Putamen (tissue), 1 donor: ENCODE measurements at places on chromosomes 11 and 22.

DNA sequence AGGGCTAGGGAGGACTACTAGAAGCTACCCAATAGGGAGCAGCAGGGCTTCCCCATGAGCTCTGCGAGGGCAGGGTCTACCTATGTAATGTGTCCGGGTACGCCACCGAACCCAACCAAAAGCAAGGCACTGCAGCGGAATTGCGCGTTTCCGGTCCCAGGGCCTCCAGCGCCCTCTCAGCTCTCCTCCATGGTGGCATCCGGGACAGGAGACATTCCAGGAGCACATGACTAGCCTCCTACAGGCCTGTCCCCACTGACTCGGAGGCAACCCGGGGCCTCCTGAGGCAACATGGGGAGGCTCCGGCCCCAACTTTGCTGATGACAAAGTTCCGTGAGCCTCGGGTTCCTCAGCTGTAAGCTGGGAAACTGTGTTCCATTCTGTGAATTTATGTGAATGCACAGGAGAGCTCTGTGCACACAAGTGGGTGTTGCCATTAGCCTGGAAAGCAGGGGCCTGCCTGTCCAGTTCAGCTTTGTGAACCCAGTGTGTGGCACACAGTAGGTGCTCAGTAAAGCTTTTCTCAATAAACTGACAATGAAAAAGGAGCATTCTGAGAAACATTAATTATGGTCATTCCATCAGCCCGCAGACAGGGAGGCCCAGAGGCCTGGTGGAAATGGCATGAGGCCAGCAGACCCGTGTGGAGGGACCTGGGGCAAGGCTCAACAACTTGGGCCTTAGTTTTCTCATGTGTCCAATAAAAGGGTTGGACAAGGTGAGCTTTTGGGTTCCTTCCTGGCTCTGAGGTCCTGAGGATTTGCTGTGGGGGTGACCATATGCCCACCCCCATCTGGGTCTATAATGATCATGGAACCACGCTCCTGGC is 50.3 kb downstream of the CHRDL2 start:
- no peak for DNase-seq

DNA sequence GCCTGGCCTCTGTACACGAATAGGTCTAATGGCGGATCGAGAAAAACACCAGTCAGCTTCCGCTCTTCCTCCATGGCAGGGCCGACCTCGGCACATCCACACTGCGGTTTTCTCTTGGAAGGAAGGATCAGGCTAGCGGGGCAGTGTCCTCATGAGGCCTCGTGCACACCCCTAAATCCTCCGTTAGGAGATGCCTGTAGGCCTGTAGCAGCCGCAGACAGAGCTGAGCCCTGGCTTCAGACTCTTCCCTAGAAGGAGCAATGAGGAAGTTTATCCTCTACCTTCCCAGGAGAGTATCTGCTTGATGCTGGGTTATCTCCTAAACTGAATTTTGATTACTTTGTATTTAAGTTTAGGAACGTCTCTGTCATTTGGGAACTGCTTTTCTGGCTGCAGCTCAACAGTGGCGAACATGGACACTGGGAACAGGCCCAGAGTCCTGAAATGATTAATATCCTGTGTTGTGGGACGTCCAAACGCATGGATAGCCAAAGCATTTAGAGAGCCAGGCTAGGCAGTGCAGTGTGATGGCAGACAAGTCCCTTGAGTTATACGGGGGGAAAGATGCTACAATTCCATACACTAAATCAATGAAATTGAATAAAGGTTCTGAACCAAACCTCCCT is 16.5 kb upstream of the BMAL1 start:
- no peak for DNase-seq

DNA sequence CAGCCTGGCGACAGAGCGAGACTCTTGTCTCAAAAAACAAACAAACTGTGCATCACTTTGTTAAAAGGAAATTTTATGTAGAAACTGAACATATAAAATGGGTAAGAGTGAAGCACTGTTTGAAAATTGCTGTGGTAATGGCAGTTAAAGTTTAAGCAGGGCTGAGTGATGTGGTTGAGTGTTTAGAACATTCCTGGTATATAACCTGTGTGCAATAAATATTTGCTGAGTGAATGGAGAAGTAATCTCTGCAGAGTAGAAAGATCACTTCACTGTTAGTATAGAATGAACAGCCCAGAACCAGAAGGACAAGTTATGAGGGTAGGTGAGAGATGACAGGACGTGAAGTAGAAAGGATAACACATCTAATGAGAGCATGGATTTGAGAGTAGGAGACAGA is 27.3 kb downstream of the CECR2 start:
- DNase-seq, result no peak

GRCh38 chr11:71342951-71343827 is 90.8 kb upstream of the SHANK2 start:
- no peak for DNase-seq

- DNase-seq, result no peak
Observed at GRCh38 chr11:19864141-19865140, 151.8 kb downstream of the NAV2 start.

DNA sequence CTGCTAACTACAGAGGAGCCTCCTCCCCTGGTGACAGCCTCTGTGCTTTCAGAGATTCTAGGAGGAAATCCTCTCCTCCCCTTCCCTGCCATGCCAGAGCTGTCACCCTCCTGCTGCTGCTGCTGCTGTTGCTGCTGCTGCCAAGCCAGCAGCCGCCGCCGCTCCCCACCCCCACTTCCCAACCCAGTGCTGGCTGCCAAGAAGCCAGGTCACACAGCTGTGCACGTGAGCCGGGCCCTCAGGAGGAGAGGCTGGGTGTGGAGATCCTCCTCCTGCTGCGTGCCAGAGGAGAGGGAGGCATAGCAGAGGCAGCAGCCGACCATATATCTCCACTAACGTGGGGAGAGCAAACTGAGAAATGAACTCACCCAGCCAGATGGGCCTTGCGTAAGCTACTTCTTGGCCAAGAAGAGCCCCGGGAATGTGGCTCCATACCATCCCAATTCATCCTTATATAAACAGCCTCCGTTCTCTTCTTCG is 12.4 kb downstream of the CRY2 start:
- peak; percentile 86 for DNase-seq

GRCh38 chr11:94186342-94187203 is 57.9 kb downstream of the PANX1 start:
- DNase-seq, result no peak

DNA sequence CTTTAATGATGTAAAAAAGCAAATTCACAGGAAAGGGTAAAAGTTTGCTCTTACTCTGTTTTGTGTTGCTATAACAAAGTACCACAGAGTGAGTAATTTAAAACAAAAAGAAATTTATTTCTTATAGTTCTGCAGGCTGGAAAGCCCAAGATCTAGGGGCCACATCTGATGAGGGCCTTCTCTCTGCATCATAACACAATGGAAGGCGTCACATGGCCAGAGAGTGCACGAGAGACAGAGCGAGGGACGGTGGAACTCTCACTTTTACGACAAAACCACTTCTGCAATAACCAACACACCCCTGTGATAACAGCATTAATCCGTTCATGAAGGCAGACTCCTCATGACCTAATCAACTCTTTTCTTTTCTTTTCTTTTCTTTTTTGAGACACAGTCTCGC is 31.1 kb downstream of the CD6 start:
- no peak for DNase-seq

GRCh38 chr11:111798279-111798678 is 32.1 kb upstream of the PPP2R1B start:
- DNase-seq, result no peak

DNA sequence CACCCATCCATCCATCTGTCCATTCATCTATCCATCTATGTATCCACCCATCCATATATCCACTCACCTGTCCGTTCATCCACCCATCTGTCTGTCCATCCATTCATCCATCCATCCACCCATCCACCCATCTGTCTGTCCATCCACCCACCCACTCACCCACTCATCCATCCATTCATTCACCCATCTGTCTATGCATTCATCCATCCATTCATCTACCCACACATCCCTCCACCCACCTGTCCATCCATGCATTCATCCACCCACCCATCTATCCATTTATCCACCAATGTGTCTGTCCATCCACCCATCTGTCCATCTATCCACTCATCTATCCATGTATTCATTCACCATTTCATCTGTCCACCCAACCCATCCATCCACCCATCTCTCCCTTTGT is 33.3 kb downstream of the NADSYN1 start:
- DNase-seq, result no peak

DNA sequence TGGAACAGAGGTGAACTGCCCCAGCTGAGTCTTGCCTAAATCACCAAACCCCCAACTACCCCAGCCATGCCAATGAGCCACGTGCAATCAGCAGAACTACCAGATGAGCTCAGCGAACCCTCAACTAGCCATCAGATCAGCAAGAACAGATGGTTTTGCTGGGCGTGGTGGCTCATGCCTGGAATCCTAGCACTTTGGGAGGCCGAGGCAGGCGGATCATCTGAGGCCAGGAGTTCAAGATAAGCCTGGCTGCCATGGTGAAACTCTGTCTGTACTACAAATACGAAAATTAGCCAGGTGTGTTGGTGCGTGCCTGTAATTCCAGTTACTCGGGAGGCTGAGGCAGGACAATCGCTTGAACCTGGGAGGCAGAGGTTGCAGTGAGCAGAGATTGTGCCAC is 374.3 kb downstream of the NXPE2 start:
- no peak for DNase-seq

- DNase-seq, result no peak
Observed at GRCh38 chr22:35344956-35345690, 35.8 kb upstream of the HMOX1 start.

GRCh38 chr11:5992604-5993251 is 5.9 kb upstream of the OR52L1 start:
- no peak for DNase-seq

GRCh38 chr11:133669371-133670053 is 137.2 kb upstream of the OPCML start:
- DNase-seq, result no peak

DNA sequence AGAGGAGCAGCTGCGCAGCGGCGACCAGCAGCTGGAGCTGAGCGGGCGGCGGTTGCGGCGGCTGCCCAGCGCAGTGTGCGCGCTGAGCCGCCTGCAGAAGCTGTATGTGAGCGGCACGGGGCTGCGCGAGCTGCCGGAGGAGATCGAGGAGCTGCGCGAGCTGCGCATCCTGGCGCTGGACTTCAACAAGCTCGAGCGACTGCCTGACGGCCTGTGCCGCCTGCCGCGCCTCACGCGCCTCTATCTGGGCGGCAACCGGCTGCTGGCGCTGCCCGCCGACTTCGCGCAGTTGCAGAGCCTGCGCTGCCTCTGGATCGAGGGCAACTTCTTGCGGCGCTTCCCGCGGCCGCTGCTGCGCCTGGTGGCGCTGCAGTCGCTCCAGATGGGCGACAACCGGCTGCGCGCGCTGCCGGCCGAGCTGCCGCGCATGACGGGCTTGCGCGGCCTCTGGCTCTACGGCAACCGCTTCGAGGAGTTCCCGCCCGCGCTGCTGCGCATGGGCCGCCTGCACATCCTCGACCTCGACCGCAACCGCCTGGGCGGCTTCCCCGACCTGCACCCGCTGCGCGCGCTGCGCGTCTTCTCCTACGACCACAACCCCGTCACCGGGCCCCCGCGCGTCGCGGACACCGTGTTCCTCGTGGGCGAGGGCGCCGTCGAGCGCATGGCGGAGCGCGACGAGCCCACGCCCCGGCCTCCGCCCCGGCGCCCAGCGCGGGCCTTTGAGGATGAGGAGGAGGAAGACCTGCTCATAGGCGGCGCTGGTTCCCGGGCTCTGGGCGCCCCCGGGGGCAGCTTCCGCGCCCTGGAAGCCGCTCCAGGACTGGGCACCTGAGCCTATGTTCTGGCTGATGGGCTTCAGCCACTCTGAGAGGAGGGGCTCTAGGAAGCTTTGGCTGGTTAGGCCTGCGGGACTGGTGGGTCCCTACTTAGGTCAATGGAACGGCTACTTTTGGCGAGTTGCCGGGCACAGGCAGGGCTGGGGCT is 787 bp downstream of the LRRC10B start:
- DNase-seq, result peak; percentile 55

GRCh38 chr11:26847459-26847858 is 125.6 kb upstream of the SLC5A12 start:
- DNase-seq, result no peak

DNA sequence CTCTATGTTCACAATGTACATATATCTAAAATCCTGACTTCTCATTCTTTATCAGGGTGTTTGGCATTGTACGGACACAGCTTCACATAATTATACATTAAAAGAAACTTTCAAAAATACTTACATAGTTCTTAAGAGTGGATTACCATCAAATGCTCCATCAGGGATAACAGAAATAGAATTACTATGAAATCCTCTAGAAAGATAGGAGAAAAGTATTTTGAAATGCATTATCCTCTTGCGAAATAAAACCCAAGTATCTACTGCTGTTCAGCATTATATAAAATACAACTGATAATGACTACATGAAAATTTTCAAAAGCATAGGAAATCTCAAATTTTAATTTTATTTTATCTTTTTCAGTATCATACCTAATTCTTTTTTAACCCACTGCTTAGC is 17.8 kb upstream of the CCDC34 start:
- no peak for DNase-seq

DNA sequence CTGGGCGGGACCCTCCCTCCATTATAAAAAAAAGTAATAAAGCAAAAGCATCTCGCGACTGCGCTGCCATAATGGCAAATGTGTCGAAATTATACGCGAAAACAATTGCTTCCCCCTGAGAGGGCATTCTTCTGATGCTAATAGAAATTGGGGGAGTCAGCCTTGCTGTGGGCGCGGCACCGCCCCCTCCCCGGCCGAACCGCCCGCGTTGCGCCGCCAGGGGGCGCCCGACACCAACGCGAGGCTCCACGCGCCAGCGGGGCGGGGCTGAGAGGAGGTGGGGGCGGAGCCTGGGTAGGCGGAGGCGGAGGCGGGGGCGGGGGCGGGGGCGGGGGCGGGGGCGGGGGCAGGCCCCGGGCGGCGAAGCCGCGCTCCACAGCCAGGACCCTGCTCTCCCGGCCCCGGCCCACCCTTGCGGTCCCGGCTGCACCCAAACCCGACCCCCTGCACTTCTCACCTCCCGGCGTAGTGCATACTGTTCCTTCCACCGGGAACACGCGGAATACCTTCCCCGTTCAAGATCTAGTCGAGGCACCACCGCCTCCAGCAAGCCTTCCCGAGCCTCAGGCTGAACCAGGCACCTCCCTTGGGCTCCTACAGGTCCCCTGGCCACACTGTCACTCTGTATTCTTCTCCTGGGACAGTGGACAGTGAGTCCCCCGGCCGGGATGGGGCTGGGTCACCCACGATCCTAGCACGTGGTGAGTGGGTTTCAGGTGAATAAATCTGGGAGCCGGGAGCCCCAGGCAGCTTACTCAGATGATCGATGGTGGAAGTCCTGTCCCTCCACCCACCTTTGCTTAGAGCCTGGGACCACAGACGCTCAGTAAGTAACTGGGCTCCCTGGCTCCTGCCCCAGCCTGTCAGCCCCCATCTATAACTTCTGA is 15.5 kb upstream of the UPK3A start:
- DNase-seq, result peak; percentile 82
